ENCODE measurements at places on chromosomes 5 and 9.

GRCh38 chr9:91120200-91120599, 241.5 kb downstream of the AUH start:
- no peak for DNase-seq

- DNase-seq = no peak
These were observed 33.9 kb downstream of the DOCK2 start for GRCh38 chr5:169670769-169671525.

DNA sequence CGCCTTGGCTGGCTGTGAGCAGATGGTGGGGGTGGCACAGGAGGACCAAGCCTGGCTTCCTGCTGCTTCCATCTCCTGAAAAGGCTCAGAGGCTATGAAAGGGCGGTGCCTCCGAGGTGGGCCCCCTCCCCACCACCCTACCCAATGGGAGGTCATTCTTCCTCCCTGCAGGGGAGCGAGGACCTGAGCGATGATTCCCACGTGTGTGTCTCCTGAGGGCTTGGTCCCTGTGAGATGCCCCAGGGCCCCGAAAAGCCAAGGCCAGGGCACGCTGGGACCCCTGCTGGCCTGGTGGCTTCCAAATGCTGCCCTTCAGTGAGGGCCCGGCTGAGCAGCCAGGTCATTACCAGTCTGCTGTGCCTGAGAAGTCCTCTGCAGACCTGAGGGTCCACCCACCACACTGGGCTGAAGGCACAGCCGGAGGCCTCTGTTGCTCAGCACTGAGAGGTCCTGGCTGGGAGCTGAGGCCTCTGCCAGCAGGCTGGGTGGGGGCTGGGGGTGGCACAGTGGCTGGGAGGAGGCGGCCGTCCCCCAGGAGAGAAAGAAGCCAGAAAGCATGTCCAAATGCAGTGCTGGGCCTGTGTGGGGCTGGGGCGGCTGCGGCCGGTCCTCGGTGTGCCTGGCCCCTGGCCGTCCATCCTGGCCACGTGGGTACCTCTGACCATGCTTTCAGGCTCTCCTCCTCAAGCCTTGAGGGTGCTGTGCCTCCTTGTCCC, 14.0 kb upstream of the SLC6A19 start:
- no peak for DNase-seq

- no peak for DNase-seq
These were observed 34.6 kb downstream of the PKD2L2 start for GRCh38 chr5:137923856-137924255.

DNA sequence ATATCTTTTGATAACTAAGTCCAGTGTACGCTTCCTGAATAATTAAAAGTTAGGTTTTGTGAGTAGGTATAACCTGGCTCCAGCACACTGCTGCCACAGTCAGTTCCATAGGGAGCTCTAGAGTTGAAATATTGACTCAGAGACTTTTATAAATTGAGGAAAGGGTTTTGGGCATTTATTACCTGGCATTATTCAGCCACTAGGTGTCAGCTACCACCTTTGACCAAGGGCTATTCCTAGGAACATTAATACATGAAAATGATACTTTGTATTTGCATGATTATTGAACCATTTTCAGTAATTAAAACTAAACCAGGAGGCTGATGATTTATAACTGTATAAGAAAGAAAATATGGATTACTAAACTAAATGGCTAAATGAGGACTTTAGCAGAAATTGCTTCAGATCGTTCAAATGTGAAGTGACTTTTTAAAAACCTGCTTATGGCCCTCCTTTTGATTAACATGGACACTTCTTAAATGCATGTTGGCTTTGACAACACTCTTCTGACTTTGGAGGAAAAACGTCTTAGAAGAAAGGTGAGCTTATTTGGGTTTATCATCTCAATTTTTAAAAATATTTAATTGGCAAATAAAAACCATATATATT, 83.0 kb downstream of the SMC2 start:
- DNase-seq = no peak

DNA sequence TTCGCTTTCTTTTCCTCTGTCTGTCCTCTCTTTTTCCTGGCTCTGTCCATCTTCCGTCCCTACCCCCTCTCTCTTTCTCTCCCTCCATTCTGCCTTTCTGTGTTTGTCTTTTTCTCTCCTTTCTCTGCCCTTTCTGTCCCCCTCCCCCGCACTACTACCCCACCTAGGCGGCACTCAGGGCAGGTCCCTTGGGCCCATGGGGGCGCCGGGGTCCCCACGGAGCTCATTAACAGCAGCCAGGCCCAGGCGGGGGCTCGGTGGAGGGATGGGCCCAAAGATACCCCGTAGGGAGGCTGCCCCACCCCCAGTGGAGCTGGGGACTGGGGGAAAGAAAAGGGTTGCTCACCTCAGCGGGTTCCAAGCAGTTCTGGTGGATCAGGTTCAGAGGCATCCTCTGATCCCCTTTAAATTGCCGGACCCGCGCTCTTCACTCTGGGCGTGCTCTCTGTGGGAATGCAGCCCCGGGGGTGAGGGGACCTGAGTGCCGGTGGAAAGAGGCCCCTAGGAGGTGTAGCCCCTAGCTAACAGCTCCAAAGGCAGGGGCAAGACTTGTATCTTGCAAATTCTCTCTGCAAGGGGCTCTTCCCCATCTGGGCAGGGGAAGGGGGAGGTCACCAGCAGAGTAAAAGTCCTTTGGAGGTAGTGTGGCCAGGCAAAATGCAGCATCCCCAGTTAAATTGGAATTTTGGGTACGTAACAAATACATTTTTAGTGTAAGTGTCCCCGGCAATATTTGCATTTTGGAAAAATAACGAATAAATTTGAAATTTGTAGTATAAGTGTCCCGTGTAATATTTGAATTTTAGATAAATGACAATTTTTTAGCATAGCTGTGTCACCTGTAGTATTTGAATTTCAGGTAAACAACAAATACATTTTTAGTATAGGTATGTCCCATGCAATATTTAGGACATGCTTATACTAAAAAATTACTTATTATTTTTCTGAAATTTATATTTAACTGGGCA, 7.4 kb downstream of the LHX2 start:
- no peak for DNase-seq

- no peak for DNase-seq
These were observed 81.9 kb downstream of the TNC start for GRCh38 chr9:115035841-115036612.

- DNase-seq = no peak
These were observed 105.6 kb upstream of the PHYKPL start for GRCh38 chr5:178338126-178338749.

- DNase-seq = no peak
These were observed 22.6 kb upstream of the HK3 start for GRCh38 chr5:176921714-176922113.

DNA sequence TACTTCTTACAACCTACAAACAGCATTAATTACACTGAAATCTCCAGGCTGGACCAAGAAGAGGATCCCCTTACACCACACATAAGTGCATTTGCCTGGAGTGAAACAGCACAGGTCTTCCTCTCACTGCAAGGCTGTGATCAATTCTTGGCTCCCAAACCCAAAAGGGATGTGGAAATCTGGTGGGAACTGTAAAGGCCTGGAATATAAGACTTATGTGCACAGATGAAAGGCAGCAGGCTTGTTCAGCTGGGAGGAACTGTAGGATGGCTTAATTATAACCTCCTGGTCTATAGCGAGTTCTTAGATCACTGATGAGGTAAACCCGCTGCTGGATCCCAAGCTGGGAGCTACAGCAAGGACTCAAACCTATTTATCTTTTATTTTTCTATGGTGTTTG, 182.9 kb upstream of the TNC start:
- no peak for DNase-seq

- no peak for DNase-seq
These were observed 16.5 kb upstream of the SPARC start for GRCh38 chr5:151703227-151703626.

DNA sequence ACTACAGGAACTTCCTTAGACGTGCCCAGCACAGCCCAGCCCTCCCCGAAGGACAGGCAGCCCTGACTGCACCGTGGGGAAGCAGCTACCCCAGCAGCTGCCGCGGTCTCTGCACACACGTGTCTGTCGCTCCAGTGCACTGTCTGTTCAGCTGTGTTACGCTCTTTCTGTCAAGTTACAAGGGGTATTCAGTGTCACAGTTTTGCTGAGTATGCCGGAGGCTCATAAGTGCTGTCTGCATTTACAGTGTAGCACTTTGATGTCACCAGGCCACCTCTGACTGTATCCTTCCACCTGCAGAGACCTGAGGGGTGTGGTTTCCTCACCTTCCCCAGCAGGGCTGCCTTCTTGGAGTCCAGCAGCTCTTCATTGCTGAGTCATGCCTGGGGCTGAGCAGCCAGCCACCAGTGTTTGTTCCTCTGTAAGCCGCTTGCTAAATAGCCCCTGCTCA, 126.8 kb downstream of the EHMT1 start:
- DNase-seq = peak; percentile 32

DNA sequence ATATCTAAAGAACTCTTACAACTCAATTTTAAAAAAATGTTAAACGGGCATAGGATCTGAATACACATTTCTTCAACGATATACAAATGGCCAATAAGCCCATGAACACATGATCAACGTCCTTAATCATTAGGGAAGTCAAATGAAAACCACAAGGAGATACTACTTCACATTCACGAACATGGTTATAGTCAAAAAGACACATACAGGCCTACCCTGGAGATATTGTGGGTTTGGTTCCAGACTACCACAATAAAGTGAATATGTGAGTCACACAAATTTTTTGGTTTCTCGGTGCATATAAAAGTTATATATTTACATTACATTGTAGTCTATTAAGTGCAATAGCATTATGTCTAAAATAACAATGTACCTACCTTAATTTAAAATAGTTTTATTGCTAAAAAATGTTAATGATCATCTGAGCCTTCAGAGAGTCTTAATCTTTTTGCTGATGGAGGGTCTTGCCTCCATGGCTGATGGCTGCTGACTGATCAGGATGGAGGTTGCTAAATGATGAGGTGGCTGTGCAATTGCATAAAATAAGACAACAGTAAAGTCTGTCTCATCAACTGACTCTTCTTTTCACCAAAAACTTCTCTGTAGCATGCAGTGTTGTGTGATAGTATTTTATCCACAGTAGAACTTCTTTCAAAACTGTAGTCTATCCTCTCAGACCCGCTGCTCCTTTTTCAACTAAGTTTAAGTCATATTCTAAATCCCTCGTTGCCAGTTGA, 15.1 kb downstream of the AK3 start:
- DNase-seq = no peak

DNA sequence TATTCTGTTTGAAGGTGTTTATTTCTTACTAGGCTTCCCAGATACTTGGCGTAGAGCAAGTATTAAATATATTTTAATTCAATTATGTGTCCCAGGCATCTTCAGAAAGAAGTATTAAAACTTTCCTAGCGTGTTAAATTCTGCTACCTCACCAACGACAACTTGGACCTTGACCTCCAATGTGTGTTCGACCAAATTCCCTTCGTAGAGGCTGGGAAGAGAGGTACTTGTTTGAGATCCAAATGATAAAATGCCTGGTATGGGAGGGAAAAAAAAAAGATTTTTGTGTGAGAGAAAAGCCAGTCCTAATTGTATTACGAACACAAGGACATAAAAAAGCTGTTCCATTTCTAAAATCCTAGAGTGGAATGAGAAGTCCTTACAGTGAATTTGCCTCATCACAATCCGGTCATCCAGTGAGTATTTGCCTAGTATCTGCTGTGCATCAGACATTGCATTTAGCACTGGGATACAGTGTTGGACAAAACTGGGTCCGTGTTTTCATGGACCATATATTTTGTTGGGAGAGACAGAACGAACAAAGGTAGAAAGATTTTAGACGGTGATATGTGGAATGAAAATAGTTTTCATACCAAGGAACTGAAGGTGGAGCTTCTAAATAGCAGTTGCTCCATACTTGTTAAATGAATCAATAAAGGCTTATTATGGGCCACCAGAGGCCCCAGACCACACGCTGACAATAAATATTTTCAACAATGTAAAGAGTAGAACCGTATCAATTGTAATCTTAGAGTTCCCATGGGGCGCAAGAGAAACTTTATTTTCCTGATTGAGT, 103.1 kb downstream of the KIF4B start:
- DNase-seq = no peak

DNA sequence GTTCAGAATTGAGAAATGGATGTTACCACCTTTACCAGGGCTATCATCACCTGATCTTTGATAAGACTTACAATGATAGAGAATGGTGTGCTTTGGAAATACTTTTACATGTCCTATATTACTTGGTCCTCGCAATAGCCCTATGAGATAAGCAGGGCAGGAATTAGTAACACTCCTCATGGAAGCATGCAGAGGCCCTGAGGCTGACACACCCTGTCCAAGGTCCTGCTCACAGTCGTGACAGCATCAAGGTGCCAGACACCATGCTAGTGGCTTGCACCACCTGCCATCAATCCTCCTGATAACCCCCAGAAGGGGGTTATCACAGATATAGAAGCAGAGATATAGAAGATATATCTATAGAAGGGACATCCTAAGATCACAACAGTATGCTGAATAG, 216.8 kb upstream of the TBC1D2 start:
- DNase-seq = no peak

- no peak for DNase-seq
These were observed 33.3 kb downstream of the MAST4 start for GRCh38 chr5:66629446-66629845.

- DNase-seq = peak; percentile 6
These were observed 33.8 kb downstream of the KDM3B start for GRCh38 chr5:138386290-138386689.

DNA sequence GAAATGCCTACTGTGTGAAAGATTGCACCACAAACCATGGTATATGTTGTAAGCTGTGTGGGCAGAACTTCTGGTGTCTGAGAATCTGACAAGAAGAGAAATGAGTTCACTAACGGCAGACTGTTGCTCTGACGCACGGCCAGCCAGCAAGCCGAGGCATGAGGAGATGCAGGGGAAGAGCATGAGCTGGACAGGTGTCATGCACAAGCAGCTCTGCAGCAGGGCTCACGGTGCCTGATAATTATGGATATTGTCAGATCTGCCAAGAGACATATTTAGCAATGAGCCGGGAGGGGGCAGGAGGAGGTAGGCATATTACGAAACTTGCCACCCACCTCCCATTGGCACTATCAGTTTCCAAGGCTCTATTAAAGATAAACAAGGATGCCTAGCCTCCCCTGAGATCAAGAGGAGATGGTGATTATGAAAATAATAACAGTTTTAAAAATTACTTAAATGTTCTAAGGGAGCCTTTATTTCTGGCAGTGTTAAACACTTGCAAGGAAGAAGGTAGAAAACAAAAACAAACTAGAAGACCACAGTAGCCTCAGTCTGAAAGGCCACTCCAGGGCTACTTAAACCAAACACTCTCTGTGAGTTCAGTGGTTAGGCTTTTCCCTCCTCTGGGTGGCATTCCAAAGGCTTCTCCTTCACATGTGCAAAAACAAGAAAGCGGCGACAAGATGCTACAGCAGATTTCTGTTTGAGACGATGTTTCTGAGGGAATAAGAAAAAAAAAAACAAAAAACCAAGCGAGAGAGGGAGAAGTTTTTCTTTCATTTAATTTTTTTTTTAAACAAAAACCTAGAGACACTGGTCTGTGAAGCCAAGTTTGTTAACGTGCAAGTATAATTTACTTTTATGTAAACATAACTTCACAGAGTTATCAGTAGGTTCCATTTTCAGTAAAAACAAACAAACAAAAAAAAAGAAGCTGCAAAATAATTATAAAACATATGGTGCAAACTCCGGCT, 339.5 kb downstream of the BNC2 start:
- no peak for DNase-seq

- DNase-seq = no peak
These were observed 59.9 kb downstream of the PBX3 start for GRCh38 chr9:125807079-125807478.
